Fibroblast of the aortic adventitia (primary cell): ENCODE measurements at places on chromosomes 16 and 17. TPM values are rescaled to one million over a fixed set of nuclear protein-coding genes. Genes with fewer than 3 reads are reported as not detected.

The CDRT15L2 gene
- not detected in 2 replicates for total RNA-seq

The TBC1D3G gene
- not detected in 2 replicates for total RNA-seq

The SLC4A1 gene
- not detected in 2 replicates for total RNA-seq

The DCUN1D3 gene
- total RNA-seq, result 21.6 and 30.2 TPM in 2 replicates

The CCL3 gene
- total RNA-seq, result 0.18 TPM in 1 of 2 replicates, not detected in the other

The AANAT gene
- not detected in 2 replicates for total RNA-seq

The ERAL1 gene
- 16.3 and 38.1 TPM in 2 replicates for total RNA-seq

The ARHGDIG gene
- total RNA-seq, result 1.6 TPM in 1 of 2 replicates, not detected in the other

The FOXC2 gene
- 5.2 TPM in 1 of 2 replicates, not detected in the other for total RNA-seq

The SLC47A1 gene
- 0.27 and 0.65 TPM in 2 replicates for total RNA-seq

The GAST gene
- total RNA-seq, result not detected in 2 replicates

The AMZ2 gene
- 89.7 and 170 TPM in 2 replicates for total RNA-seq

The PTGES3L gene
- 0.18 and 0.65 TPM in 2 replicates for total RNA-seq

The IRX5 gene
- total RNA-seq, result 0.27 and 2.5 TPM in 2 replicates

The CEP20 gene
- total RNA-seq, result 42.3 and 55.8 TPM in 2 replicates

The SMIM5 gene
- not detected in 2 replicates for total RNA-seq

The NDUFAB1 gene
- total RNA-seq, result 71.5 and 125 TPM in 2 replicates

The ARHGAP27 gene
- total RNA-seq, result 2.3 and 5.2 TPM in 2 replicates
